ENCODE measurements at places on chromosomes 12 and 14.
A peak's percentile ranks its signal among the peaks of the same experiment; 100 is the strongest.

DNA sequence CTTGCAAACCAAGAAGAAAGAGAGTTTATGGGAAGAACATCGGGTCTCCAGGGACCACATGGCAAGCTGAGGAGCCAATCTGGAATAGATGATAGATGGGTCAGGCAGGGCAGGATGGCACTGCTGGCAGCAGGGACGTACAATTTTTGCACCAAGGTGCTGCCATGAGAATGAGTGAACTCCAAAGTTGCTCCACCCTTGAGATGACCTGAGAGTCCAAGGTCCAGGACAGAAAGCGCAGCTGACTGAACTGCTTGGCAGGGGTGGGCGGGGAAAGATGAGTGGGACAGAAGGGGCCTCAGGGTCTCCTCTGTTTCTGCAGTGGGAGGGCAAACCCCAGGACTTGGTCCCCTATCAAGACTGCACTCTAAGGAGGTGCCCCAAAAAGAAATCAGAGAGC is 136.7 kb upstream of the GSC start:
- DNase-seq, result no peak

DNA sequence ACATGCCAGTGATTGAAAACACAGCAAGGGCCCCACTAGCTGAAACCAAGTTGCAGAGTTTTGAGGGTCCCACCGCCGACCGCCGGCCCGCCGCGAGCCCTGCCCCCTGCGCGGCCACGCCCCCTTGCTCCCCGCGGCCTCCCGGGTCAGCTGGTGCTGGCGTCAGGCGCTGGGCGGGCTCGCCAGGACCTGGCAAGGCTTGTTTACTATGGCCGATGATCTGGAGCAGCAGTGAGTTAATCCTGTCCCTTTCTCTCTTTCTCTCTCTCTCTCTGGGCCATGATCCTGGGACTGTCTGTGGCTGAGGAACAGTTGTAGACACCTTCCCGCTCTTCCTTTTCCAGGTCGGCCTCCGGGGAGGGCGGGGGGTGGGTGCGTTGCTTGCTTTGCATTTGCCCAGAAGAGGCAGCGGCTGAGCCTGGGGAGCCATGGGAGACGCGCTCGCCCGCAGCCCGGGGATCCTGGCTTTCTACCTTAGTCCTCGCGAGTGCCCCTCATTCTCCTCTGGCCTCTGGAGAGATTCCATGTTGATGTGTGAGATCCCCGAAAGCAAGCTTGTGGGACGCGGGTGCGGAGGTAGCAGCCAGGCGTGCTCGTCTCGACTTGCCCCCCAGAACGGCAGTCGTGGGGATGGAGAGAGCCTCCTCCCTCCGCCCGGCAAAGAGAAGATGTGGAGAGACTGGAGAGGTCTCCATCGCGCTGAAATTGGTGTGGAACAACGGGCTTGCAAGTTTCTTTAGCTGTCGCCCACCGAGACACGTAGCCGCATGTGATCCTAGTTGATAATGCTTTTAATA is at the start of gene ABHD4:
Gene ABHD4 (plus strand): TSS at position 202 of the 797 bp plus-strand sequence. CDS start 7 bp downstream, at position 209.
- peak; percentile 51 for DNase-seq

DNA sequence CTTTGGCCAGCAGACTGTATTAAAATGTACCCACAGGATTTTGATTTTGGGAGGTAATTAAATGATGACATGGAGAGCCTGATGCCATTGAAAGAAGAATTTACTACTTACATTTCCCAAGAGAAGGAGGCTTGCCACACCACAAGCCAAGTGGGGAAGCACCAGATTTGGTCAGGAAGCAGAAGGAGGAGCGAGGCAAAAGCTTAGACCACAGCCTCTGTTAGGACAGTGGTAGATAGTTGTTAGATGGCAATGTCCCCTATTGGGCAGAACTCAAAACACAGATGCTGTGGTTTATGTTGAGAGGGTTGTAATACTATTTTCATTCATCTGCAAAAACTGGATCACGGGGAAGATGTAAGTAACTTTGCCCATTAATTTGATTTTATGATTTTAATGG is 709.4 kb downstream of the VRK1 start:
- no peak for DNase-seq

- peak; percentile 64 for DNase-seq
Observed at GRCh38 chr12:120229071-120229486, 28.2 kb upstream of the RPLP0 start.

DNA sequence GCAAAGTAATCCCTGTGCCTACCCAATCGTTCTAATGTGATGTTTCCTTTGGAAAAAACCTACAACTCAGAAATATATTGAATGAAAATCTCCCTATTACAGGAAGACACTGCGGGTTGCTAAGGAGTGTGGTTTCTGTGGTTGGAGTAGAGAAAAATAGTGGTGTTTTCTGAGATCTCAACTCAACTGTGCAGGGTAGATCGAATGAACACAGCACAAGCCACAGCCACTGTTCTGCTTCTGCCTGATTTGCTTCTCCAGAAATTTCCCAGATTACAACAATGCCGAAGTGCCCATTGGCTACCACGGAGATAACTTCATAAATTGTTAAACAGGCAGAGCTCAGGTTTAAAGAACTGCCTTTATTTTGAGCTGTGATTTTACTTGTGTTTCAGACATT is 480.4 kb downstream of the DIO2 start:
- no peak for DNase-seq

- peak; percentile 55 for DNase-seq
Observed at GRCh38 chr14:65412856-65413738, 567 bp downstream of the FUT8 start.

GRCh38 chr12:121964813-121965643 is 46.6 kb downstream of the CFAP251 start:
- peak; percentile 9 for DNase-seq

DNA sequence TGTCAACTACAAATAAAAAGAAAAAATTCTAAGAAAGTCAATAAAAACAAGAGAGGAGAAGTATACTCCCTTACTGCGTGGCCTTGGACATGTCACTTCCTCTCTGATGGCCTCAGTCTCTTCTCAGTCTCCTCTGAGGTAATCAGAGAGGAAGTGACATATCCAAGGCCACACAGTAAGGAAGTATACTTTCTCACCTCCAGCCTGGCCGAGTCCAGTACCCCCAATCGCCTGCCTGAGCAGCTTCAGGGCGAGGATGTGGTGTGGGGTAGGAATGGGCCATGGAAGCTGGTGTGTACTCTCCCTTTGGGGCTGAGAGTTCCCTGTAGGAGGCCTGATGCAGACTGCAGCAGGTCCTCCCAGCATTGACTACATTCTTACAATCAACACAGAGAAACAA is 15.8 kb downstream of the VDR start:
- DNase-seq, result no peak

DNA sequence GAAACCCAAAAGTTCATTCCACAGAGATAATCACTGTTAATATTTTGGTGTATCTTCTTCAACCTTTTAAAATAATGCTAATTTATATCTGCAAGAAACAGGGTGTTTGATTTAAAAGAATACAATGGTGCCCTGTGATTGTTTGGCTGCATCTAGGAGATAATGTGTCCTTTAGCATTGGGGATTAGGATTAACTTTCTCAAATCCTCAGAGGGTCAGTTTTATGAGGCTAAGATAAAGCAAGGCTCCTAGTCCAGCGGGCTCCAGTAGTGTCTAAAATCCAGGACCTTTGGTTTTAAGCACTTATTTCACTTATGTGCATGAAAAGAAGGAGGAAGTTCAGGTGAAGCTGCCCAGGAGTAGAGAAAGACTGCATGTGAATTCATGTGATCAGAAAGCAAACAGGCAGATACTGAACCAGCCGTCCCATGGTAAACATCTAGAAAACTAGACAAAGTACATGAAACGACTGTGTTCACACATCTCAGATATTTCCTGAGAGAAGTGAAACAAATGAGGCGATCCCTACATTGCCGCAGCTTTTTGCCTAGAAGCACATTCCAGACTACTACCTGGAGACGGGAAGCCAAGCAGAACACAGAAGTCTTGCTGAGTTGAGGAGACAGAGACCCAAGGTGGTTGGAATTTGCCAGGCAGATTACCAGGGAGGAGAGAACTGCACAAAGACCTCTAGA is 129.1 kb upstream of the MAX start:
- DNase-seq, result no peak

- no peak for DNase-seq
Observed at GRCh38 chr12:58204071-58204470, 262.7 kb downstream of the ATP23 start.

DNA sequence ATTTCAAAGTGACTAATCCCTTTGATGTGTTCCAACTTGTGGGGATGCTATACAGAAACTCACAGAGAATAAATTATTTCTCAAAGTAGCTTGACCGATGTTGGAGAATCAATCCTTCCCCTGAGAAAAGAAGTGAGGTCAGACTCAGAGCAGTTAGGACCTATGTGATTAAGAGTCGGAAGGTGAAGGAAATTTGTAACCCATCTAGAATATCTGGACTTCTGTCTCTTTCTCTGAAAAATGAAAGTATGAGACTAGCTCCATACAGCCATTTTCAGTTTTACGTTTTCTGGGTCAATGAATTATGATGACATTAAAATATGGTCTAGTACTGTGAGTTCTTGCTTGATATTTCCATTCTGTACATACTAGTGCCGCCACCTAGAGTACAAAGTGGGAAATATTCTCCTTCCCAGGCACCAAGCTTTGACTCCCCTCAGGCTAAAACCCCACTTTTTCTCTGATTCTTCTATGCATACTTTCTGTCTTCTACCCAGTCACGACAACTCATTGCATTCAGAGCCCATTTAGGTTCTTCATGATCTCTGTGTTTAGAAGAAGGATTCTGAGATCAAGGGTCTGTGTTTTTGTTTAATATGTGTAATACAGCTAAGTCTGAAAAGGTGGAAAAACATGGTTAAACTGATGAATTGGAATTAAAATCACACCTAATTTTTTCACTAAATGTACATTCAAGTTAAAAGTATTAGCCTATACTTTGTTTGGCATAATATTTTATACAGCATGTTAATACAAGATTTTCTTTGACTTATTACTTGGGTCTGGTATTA is 6.9 kb upstream of the NTS start:
- peak; percentile 45 for DNase-seq

DNA sequence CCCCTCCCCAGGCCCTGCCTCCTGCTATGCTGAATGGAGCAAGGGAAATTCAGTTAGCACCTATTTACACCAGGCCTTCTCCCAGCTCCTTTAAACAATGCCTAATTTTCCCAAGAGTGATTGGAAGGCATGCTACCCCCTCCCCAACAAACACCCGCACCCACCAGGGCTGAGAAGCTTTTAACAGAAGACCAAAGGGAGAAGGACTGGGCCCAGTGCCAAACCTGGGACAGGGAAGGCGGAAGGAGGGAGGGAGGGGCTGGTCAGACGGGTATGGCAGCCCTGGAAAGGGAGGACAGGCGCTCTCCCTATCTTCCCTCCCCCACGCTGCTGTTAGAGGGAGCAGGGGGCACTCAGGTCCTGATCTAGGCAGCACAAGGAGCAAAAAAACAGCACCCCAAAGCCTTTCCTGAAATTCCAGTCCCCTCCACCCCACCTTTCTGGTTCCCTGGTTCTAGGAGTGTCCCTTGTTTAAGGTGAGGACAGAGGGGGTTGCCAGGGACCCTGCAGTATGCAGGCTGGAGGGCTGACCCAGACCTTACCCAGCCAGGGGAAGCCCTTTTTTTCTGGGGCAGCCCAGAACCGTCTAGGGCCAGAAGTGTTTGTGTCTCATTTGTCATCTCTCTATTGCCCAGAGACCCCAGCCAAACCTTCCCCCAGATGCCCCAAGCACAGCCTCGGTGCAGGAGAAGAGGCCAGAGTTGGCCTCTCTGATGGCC is 2.4 kb upstream of the KRT8 start:
- no peak for DNase-seq

DNA sequence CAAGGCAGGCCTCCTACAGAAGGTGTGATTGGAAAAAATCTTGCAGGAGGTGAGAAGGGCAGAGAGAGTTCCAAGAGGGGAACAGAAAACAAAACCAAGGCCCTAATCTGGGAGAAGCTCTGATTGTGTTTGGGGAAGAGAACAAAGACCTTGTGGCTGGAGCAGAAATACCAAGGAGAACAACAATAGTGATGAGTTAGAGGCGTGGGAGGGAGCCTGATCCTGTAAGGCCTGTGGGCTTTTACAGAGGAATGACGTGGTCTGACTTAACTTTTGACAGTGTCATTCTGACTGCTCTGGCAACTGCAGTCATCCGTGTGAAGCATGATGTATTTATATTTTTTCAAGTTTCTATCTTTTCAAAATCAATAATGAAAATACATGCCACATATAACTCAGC is 200.6 kb downstream of the ANO4 start:
- no peak for DNase-seq

DNA sequence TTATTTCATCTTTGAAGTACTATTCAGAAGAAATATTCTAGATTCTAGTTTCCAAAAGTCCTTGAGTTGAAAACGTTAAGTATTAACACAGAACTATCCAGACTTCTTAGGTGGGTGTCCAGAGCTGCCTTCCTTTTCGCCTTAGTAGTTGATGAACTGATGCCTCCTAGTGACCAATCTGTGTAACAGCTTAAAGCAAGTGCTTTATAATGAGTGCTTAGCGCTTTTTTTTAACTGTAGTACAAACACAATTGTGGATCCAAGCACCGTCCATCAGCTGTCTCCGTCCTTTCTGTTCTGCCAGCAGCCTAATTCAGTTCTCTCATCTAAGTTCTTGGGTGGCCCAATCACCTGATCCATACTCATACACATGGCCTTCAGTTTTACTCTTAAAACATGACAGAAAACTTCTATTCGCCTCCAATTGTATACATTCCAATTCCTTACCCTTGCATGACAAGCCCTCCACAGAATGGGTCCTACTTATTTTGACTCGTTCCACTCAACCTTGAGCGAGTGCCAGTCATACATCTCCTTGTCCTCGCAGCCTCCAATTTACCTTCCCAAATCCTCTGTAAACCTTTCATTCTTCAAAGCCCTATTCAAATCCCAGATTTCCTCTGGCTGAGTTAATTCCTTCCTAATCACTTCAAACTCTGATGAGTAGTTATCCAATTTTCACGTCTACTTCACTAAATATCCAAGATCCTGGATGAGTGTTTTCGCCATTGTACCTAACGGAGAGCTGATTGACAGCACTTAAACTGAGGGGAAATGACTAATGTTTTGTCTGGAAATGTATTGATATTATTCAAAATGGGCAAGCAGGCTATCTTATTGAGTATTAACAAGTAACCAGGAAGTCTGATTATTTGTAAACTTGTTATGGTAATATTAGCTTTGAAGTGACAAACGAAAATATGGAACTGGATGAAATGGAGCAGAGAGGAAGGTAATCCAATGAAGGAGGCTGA is 5.8 kb upstream of the PHLDA1 start:
- DNase-seq, result peak; percentile 84

GRCh38 chr12:108730365-108731104 is 783 bp downstream of the CORO1C start:
- DNase-seq, result peak; percentile 24
